ENCODE measurements at places on chromosomes 7 and 10. TPM values are rescaled to one million over a fixed set of nuclear protein-coding genes. Genes with fewer than 3 reads are reported as not detected.

The HMX3 gene
- total RNA-seq: not detected

The SORBS1 gene
- total RNA-seq: 1,038 TPM

The MBL2 gene
- total RNA-seq: not detected

The CLRN3 gene
- total RNA-seq: not detected

The CABCOCO1 gene
- total RNA-seq: 3.1 TPM

The LMBR1 gene
- total RNA-seq: 43.9 TPM

The TRPV5 gene
- total RNA-seq: not detected

The TAX1BP1 gene
- total RNA-seq: 158 TPM

The CALY gene
- total RNA-seq: 5.0 TPM

The SPDYE16 gene
- total RNA-seq: not detected

DNA sequence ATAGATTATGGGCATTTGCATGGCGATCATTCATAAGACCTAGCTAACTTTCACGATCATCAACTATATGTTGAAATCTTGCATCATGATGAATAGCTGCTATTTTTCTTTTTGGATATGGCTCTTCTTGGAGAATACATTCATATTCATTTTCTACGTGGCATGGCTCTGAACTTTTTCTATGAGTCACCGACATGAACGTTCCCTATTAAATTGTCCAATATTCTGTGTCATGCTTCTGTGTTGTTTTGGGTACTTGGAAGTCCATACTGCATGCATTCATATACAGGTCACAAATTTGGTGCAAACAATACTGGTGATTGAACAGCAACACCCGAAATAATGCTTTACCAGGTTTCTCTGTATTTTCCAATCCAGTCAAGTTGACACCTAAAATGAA is 37.9 kb upstream of the ANKRD1 start:
- no peak for DNase-seq

GRCh38 chr7:76314042-76314721 is 11.7 kb downstream of the HSPB1 start:
- peak; percentile 98 for DNase-seq

- DNase-seq: no peak
These were observed 283.5 kb upstream of the NFE2L3 start for GRCh38 chr7:25868509-25868908.

- DNase-seq: no peak
These were observed 35.9 kb downstream of the APBB1IP start for GRCh38 chr10:26474026-26474425.

GRCh38 chr10:11063856-11064255 is 46.2 kb downstream of the CELF2 start:
- DNase-seq: no peak

- no peak for DNase-seq
These were observed 39.5 kb downstream of the RSU1 start for GRCh38 chr10:16777473-16778370.

- DNase-seq: no peak
These were observed 10.3 kb upstream of the OCM start for GRCh38 chr7:5870311-5870710.

DNA sequence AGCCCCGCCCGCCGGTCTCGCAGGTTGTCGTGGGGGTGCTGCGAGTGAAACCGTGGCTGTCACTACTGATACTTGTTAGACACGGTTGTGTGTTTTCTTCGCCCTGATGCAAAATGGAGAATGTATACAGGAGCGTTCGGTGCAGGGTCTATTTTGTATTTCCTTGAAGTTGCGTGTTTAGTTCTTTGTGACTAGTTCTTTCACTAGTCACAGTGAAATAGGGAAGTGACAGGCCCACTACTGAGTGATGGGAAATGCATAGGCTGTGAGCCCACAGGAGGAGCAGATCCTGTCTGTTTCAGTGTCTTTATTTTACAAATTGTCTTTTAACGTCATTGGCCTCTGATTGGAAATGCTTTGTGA is 675 bp downstream of the ABRAXAS2 start:
- no peak for DNase-seq

GRCh38 chr10:49050366-49050765 is 65.0 kb downstream of the VSTM4 start:
- no peak for DNase-seq

- DNase-seq: no peak
These were observed 46.3 kb upstream of the FGFR2 start for GRCh38 chr10:121644501-121644900.

DNA sequence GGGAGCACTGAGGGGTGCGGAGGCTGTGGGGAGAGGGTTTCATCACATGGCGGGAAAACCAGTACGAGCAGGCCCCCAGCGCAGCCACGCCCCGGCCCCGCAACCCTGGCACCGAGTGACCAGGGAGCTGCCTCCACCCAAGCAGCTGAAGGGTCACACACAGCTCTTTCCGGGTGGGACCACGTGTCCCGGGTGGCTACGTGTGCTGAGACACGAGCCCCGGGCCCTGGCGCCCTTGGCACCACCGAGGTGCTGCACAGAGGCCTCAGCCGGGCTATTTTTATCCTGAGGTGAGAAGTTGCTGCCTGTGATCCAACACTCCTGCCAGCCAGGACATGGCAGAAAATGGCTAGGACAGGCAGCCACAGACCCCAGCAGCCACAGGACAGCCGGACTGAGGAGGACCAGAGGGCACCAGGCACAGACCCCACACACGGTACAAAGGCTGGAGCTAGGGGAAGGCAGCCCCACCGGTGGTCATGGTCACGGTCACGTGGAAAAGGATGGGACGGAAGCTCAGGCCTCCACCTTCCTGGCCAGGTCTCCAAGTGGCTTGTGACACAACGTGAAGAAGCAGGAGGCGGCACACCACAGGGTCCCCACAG is 223.7 kb downstream of the MAD1L1 start:
- DNase-seq: peak; percentile 63

DNA sequence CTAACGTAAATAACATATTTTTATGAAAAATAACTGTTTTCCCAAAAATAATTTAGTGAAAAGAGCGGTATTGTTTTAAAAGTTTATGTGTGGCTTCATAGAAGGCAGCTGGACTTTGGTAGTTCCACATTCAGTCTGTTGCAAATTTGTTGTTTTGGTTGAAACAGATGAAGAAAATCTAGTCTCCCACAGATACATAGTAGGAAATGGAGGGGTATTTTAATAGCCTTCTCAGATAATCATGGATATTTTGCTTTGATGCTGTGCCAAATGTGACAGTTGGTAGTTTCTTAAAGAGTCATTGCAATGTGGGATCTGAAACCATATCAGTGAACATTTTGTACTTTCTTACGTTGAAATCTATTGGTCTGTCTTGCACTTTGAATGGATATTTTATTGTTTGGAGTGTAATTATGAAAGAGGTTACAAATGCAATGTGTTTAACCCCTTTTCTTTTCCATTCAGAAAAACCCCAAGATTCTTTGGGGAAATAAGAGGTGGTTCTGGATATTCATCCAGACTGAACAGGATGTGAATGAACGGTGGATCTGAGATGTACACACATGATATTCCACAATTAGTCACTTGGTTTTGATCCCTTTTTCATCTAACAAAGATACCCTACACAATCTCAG is 10.4 kb downstream of the ZNF365 start:
- DNase-seq: no peak

- DNase-seq: no peak
These were observed 162.6 kb downstream of the RAB11FIP2 start for GRCh38 chr10:117884093-117884492.

DNA sequence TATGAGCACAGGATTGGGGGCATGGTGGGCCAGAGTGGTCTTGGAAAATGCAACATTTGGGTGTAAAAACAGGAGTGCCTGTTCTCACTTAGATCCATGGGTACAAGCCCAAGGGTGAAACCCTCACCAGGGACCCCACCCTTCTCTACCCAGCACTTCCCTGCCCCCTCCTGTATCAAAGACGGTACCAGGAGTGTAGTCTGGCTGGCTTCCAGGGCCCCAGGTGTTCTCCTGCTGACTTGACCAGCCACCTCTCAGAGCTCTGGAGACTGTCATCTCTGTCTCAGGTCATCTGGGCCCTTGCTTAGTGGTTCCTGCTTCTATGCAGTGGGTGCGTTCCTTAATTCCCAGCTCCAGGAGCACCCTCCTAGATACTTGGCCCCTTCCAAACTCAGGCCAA is 447.2 kb downstream of the LRMDA start:
- no peak for DNase-seq

- DNase-seq: peak; percentile 46
These were observed 45.1 kb downstream of the KCNMA1 start for GRCh38 chr10:77592510-77592909.

- DNase-seq: no peak
These were observed 138.9 kb downstream of the GRK5 start for GRCh38 chr10:119346095-119346832.

GRCh38 chr10:107553470-107553869 is 389.0 kb upstream of the SORCS1 start:
- DNase-seq: no peak

- DNase-seq: no peak
These were observed 134.7 kb upstream of the TCERG1L start for GRCh38 chr10:131446171-131446570.

GRCh38 chr7:95213148-95213547 is 111.2 kb downstream of the PON1 start:
- DNase-seq: no peak

- no peak for DNase-seq
These were observed 3.7 kb downstream of the DBNL start for GRCh38 chr7:44048031-44048795.

DNA sequence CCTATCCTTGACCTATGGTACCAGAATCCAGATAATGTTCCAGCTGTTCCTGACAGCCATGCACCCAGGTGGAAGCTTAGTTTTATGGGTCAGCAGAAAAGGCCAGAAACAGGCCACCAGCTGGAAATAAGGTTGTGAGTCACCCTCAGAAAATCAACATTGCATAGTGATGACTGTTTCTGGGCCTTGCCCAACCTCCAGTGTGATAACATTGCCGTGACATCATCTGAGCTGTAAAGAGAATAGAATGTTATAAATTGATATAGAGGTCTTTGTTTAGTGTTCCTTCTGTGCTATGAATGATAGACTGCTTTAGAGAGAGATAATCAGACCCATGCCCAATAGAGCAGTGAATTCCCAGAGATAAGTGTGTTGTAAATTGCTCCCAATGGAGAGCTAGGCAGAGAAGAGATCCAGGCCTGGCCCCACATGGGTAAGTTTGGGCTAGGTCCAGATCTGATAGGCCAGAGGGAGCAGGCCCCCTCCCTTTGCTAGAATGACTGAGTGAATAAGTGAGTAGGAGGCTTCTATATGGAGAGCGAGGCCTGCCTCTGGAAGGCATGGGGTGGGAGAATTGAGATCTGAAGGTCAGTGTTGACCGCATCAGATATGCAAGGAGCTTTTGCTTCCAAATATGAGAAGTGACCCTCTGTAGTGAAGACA is 14.2 kb upstream of the HPS1 start:
- peak; percentile 77 for DNase-seq

DNA sequence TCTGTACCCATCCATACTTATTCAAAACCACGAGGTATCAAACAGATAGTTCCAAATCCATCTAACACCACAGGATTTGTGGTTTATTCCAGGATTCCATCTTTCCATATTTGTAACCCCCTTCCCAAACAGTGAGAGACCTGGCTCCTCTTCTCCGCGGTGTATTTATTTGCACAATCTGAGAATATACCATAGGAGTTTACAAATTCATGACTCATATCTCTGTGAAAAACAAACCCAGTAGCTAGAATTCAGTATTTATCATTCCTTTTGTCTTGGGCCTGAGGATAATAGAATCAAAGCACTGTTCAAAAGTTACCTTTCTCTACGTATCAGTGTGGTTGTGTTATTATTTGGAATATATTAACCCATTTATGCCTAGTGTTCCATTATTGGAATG is 31.9 kb downstream of the PDSS1 start:
- no peak for DNase-seq

GRCh38 chr7:44969701-44970522 is 8.9 kb downstream of the MYO1G start:
- DNase-seq: peak; percentile 49
